ENCODE measurements at places on chromosomes 12 and 14.

GRCh38 chr12:30927222-30927611, 669 bp downstream of the TSPAN11 start:
- no peak for DNase-seq

DNA sequence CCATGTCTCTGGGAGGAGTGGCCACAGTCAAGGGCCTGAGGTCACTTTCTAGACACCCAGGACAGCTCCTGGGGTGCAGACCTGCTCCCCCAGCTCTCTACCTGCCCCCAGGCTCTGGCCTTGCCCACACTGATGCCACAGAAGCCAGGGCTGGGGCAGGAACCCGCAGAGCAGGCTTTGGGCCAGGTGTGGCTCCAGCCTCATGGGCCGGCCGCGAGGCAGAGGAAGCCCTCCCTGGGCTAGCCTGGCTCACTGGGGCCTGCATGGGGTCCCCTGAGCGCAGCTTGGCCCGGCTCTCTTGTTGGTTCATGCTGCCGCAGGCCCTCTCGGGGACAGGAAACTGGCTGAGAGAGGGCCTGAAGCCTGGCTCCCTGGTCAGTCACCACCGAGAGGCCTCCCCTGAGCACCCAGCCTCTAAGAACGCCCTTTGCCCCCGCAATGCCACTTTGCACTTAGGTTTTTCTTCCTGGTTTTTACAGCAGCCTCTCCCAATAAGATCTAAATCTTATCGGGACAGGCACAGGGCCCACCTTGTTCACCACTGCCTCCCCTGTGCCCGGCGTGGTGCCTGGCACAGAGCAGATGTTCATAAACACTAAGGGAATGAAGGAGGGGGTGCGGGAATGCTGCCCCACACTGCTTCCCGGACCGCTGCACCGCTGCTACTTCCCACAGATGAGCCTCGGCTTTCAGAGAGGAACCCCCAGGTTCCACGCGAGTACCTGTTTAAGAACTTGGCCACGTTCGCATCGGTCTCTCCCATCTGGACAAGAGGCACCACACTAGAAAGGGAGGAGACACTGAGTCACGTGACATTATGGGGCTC, 14.7 kb downstream of the MMAB start:
- DNase-seq = no peak

DNA sequence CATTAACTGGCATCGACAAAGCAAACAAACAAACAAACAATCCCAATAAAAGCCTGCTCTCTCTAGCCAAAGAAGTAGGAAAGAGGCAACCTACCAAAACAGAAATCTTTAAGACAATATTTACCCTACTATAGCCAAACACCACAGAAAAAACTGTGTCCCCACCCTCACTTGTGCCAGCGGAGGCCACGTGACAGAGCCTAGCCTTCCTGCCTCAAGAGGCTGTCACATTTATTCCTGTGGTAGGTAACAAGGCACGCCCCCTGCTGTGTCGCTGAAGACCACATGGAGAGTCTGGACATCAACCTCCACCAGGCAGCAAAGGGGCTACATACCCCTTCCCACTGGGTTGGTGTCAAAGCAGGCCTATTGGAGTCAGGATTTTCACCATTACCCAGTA, 148.1 kb downstream of the LMNTD1 start:
- DNase-seq = no peak

DNA sequence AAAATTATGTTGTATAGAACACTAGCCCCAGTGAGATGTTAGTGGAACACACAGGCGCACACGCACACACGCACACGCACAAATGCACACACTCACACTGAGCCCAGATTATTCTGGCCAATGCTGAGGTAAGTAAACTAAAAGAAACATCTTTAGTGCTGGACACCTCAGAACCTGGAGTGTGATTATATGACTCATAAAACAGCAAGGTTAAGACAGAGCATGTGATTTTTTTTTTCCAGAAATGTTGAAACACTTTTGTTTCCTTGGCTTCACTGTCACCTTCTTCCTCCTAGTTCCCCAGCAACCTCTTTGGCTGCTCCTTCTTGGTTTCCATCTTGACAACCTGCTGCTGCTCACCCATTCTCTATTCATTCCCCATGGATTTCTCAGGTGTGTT, 141.0 kb upstream of the ALG10B start:
- DNase-seq = no peak

- no peak for DNase-seq
Measured at GRCh38 chr14:70893858-70894291, 13.4 kb upstream of the PCNX1 start.

- no peak for DNase-seq
Measured at GRCh38 chr12:105267711-105268110, 31.7 kb upstream of the APPL2 start.

DNA sequence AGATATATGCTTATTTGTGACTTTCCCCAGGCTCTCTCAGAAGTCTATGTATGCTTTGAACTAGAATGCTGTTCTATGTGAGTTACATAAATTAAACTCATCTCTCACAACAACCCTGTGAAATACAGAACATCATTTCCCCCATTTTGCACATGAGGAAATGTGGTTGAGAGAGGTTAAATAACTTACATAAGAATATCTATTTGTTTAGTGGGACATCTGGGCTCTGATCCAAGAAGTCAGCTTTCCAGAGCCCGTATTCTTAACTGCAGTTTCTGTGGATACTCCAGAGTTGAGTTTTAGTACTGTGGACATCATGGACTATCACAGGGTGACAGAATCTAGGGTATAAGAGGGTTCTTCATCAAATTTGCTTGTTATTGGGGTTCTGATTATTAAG, 242.5 kb upstream of the ARHGAP5 start:
- DNase-seq = no peak
